ENCODE measurements at places on chromosomes 7 and 10.

- DNase-seq = no peak
Observed at GRCh38 chr10:101397140-101397539, 43.2 kb downstream of the BTRC start.

GRCh38 chr7:49643321-49643720, 130.1 kb upstream of the VWC2 start:
- DNase-seq = no peak

DNA sequence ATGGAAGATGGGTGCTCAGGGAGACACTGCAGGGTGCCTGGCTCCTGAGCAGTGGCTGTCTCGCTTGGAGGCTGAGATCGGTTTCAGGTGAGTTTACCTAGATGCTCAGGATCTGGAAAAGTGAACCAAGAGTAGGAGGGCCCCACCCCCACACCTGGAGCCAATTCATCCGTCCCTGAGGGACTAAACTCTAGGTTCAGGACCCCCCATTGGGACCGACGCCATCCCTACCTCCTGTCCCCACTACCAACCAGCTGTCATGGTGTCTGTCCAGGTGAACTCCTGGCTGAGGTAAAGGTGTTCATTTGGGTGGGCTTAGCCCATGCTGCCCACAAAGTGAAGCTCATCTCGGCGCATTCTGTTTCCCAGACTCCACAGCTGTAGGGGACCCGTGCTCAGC, 174.6 kb upstream of the PLPP4 start:
- no peak for DNase-seq

- DNase-seq = no peak
Observed at GRCh38 chr10:30705101-30705624, 75.6 kb upstream of the LYZL2 start.

DNA sequence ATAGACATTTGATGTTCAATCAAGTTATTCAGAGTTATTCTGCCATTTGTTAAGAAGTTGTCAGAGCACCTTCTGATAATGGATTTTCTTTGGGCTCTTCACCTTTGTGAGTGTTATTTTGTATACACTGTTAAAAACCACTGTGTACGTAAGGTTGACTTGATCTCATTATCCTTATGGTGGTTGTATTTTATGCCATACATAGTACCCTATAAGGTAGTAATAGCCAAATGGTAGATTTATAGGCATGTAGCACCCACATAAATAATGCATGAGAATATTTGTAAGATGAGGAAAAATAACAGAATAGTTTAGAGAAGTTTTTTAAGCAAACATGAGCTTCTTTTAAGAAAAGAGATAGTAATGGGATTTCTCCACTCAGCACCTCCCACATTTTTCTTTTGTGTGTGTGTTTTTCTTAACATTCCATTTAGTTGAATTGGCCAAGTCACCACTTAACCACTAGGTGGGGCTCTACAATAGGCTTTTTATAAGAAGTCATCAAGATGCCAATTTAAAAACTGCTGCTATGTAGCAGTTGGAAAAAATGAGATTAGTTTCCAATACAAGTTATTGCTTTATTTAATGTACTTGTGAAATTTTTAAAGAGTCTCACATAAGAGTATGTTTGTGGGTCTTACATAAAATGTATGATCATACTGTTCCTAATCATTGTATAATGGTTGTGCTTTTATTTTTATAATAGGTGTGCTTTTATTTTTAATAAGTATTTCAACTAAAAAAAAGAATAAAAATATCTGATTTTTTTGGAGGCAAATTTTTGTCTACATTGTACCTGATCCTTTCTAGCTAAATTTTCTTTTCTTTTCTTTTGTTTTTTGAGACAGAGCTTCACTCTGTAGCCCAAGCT, 41.1 kb upstream of the STMP1 start:
- no peak for DNase-seq

- DNase-seq = no peak
Observed at GRCh38 chr10:47306387-47307210, 6.6 kb downstream of the GDF10 start.

DNA sequence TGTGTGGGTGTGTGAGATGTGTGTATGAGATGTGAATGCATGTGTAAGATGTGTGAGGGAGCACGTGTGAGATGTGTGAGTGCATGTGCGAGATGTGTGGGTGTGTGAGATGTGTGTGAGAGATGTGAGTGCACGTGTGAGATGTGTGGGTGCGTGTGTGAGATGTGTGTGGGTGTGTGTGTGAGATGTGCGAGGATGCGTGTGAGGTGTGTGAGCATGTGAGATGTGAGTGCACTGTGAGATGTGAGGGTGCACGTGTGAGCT, 31.0 kb downstream of the PPIF start:
- DNase-seq = no peak

GRCh38 chr7:3397324-3397723, 96.3 kb downstream of the SDK1 start:
- no peak for DNase-seq

DNA sequence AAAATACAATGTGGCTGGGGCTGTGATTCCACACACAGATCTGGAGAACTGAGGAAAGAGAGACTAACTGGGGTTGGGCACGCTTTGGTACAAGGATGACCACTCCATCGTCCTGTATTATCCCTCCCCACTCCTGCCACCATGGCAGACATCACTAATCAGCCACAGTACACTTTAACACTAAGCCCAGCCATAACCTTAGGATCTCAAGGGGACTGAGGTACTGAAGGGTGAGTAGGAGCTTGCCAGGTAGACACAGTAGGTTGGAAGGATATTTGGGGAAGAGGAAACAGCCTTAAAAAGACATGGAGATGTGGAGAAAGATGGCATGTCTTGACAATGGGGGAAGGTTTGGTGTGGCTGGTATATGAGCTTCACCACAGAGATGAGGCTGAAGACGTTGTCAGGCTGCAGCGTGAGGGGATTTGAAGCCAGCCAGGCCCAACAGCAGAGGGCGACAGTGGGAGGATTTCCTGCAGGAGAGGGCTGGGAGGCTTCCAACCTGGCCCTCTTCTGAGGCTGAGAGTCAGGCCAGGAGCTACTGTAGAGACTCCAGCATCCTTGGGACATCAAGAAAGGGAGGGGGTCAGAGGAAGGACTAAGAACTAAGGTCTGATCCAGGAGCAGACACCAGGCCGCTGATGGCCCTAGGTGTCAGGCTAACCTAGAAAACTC, 58.6 kb upstream of the COL13A1 start:
- DNase-seq = no peak

GRCh38 chr10:71923138-71923692, 41.0 kb upstream of the CHST3 start:
- DNase-seq = no peak

- no peak for DNase-seq
Observed at GRCh38 chr7:96778263-96778662, 68.6 kb upstream of the SEM1 start.

DNA sequence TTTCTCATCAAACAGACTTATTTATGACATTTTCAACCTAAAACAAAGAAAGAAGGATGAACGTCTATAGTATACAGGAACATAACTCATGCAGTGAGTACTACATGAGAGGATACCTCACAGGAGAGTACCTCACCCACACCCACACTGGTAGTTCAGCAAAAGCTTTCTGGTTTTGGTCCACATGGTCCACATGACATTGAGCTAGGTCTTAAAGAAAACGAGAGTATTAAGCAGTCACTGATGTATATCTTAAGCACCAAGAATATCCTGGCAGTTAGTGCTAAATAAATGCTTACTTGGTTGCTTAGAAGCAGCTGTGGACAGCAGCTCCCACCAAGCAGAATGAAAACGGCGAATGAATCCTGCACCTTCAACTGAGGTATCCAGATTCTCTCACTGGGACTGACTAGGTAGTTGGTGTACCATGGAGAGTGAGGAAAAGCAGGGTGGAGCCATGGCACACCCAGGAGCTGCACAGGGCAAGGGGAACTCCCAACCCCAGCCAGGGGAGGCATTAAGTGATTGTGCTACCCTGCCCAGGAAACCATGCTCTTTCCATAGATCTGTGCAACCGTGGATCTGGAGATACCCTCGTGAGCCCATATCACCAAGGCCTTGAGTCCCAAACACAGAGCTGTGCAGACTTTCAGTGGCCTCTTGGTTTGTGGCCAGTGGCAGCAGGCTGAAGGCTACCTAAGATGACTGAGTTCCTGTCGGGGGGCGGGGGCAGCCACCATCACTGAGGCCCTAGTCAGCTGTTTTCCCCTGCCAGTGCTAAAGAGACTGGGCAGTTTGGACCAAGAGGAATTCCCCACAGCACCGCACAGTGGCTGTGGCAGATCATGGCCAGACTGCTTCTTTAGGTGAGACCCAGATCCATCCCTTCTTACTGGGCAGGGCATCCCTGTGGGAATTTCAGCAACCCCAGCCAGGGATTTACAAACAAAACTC, 143.4 kb downstream of the SGMS1 start:
- no peak for DNase-seq

DNA sequence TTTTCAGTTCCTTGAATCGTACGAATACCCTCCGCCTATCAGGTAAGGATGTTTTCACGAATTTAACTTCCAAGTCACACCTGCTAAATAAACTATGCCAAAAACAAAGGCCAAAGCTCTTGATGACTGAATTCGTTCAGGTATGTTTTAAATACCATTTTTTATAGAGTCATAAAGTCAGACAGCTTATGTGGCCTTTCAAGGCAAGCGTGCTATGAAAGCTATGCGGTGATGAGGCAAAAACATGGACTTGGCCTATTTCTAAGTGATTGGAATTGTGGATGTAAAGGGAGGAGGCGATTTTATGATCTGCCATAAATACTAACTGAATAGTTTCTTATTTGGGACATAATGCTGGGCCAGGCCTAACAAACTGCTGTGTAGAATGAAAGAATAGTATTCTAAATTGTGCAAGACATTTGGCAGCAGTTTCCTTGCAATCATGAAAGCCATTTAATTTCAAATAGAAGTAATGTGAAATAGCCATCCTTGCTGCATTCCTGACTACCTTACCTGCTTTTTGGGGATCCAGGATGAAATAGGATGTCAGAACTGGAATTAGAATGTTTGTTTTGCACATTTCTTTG, 14.0 kb downstream of the SLC39A12 start:
- DNase-seq = no peak

- DNase-seq = no peak
Observed at GRCh38 chr10:31622978-31623377, 304.0 kb downstream of the ZEB1 start.

GRCh38 chr10:123706236-123706635, 40.1 kb downstream of the GPR26 start:
- no peak for DNase-seq

- DNase-seq = no peak
Observed at GRCh38 chr10:63720072-63720537, 198.9 kb downstream of the REEP3 start.

DNA sequence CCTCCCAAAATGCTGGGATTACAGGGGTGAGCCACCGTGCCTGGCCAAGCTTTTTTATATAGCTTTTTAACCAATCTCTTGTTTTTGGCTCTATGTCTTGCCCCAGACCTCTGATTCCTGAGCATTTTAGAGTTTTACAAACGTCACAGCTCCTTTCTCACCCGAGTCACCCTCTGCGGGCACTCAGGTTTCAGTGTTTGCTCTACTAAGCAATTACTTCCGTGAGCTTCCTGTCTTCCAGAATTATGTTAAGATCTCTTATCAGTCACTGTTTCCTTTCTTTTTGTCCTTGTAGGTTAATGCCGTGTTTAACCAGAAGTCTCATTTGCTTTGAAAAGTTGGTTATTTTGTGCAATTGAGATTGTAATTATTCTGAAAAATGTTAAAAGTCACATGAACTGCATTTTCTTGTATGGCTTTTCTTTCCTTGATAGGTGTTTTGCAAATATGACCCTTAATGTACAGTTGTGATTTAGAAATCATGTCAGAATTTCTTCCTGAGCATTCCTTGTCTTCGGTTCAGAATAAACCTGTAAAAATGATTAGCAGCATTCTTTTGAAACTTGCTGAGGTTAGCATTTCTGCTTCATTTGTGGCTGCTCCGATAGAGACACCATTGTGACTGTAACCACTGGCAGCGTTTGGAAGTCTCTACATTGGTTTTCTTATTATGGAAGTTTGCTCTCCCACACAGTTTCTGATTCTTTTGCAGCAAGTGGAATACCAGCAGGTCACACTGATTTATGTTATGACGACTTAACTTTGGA, 4.5 kb upstream of the HKDC1 start:
- DNase-seq = no peak

DNA sequence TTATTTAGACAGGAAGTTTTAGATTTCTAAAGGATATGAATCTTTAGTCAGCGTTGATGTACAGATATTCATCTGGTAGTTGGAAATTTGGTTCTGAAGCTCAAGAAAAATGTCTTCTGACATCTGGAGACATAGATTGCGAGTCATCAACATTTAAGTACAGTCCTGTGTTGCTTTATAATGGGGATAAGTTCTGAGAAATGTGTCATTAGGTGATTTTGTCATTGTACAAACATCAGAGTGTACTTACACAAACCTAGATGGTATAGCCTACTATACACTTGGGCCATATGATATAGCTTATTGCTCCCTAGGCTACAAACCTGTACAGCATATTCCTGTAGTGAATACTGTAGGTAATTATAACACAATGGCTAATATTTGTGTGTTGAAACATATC, 49.6 kb upstream of the UBN2 start:
- no peak for DNase-seq

DNA sequence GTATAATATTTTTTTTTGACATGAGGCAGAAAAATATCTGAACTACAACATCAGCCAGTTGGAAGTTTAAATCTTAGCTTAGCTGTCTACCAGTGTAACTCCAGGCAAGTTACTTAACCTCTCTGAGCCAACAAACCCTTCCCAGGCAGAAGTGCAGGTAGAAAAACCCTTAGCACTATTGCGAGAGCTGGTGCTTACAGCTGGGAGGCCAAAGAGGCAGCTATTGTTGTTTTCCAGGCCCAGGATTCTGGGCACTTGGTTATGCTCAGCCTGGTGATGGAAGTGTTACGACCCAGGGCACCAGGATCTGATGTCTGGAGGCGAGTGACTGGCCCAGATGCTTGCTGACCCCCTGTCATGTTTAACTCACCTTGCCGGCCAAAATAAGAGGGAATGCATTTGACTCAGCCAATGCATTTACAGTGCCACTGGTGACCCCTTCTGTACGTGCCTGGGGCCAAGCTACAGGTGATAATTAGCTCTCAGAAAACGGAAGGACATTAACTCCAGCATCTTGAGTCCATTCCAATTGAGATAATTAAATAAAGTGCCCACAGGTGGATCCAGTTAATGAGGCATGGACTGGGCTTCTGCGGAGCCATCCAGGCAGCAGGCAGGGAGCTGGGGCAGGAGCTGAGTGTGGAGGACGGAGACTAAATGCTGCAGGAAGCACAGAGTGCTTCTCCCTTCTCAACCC, 126.5 kb upstream of the HABP2 start:
- no peak for DNase-seq

- no peak for DNase-seq
Observed at GRCh38 chr10:36516281-36516680, 609.1 kb upstream of the ANKRD30A start.
